ENCODE measurements at places on chromosomes 11 and 22.

DNA sequence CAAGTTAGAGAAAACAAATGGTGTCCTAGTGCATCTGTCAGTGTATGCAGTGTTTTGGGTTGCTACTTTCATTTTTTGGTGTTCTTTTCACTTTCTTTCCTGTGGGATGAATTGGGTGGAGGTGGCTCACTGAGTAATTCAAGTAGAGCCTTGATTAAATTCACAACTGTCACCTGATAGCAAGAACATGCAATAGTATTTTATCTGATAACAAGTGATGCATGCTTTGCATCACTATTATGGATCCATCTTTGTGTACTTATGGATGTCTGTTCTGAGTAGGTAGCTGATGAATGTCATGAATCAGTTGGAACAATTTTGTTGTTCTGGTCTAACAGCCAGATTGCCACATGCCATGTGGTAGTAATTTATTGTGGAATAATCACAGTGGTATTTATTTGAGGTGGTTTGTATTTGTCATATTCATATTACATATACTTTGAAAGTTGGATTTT is 87.5 kb downstream of the DDX10 start:
- DNase-seq = no peak

GRCh38 chr11:71136095-71136845 is 116.1 kb downstream of the SHANK2 start:
- no peak for DNase-seq

GRCh38 chr22:25718135-25718840 is 23.7 kb upstream of the MYO18B start:
- DNase-seq = no peak

DNA sequence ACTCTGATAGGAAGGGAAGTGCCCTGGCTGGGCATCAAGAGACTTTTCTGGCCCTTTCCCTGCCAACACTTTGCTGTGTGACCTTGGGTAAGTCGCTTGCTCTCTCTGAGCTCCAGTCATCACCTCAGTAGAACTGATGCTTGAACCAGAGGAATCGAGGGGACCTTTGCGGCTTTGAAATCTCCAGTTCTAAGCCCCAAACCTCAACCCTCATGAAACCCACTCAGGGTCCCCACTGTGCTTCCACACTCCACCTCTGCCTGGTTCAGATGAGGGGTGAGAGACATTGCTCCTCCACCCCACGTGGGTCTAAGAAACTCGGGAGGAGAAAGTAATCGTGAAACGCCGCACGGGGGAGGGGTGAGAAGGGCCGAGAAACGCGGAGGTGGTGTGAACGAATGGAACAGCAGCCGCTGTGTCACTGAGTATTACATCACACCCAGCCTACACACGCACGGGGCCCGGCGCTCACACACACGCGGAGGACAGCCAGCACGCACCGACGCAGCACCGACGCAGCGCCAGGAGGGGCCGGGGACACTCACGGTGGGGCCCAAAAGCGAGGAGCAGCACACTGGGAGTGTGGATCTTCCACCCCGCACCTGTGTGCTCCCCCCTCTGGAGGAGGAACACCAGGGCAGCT is 4.3 kb downstream of the RTN4RL2 start:
- no peak for DNase-seq

GRCh38 chr11:73458201-73458600 is 82.0 kb downstream of the RELT start:
- DNase-seq = no peak

- DNase-seq = no peak
These were observed 586 bp downstream of the TTLL1 start for GRCh38 chr22:43088627-43088983.

- DNase-seq = no peak
These were observed 22.1 kb downstream of the OR8G5 start for GRCh38 chr11:124278261-124278660.

DNA sequence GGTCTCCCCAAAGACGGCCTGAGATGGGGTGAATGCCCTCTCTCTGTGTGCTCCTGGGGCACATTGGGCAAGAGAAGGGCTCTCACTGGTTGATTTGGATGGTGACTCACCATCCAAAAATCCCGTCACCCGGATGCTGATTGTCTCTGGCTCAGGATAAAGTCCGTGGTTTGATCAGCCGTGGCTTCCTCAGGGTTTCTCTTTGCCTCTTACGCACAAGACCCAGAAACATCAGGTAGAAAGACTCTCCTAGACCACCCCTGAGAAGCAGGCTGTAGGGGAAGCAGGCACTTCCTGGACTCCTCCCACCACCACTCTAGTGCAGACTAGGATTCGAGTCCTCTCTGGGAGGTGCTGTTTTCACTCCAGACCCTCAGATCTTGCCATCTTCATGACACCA is 176.1 kb upstream of the NCAM1 start:
- no peak for DNase-seq

DNA sequence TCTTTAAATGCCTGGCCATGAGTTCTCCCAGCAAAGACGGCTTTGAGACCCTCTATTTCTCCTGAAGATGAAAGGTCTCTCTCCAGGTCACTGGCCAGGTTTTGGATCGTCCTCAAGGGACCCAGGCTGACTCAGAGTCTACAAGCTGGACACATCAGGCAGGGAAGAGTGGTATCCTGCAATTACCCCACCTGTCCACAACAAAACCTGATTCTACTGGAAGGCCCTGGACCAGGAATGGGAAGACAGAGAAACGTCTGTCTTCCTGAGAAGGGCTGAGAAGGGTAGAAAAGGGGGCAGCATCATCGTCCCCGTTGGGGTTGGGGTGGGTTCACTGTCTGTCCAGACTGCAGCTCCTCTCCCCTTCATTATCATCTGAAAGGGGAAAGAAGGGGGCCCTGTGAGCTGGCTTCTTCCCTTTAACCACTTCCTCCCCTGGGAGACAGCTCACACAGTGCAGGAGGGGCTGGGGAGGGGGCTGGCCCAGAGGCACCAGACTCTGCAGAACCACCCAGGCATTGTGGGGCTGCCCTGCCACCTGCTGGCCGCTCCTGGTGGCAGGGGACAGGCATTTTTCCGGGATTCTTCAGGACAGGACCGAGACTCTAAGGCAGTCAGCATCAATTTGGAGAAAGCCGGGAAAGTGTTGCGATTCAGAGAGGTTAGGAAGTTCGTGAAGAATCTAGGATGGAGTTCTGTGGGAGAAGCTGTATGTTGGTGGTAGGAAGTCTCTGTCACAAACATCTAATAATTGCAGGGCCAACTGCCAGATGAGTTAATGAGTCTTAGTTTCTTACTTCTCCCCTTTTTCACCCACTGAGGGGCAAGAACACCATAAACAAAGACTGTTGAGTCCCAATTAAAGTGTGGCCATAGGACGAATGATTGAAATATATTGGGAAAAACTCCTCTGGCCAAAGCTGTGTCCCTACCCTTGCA is 57.6 kb downstream of the SYN3 start:
- DNase-seq = peak; percentile 74

GRCh38 chr22:19831016-19831415 is 23.7 kb downstream of the GNB1L start:
- DNase-seq = no peak

GRCh38 chr11:122882189-122882856 is at the start of gene JHY:
JHY (plus strand) TSS chr11:122882759; CDS start chr11:122885850, 3,091 bp downstream.
- DNase-seq = peak; percentile 67

DNA sequence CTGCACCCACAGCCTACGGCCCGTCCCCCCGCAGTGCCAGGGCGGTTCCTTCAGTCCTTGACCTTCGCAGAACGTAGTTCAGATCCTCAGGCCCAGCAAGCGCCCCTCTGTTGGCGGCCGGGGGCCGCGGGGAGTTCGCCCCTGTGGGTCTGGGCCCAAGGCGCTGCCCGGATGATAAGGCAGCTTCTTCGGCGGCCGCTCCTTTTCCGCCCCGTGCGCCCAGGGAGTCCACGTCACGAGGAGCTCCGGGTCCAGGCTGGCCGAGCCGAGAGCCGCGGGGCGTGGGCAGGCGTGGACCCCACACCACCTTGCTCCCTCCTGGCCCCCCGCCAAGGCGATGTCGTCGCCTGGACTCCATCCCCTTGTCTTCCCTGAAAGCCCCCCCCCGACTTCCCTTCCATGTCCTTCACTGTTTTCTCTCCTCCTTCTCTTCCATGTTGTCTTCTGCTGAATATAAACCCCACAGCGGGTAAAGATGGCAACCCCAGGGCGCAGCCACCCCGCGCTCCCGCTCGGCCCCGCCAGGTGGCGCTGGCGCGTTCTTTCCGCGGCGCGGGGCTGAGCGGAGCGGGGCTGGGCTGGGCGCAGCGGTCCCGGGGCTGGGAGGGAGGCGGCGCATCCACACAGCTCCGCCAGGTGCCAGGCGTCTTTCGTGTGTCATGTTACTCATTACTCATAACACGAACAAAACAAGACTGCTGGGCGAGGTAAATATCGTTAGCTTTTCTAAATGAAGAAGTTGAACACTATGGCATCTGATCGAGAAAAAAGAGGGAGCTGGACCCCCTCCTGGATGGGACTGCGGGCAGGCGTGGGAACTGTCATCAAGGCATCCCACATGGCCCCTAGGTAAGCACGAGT is 321.0 kb downstream of the NTM start:
- DNase-seq = peak; percentile 64

DNA sequence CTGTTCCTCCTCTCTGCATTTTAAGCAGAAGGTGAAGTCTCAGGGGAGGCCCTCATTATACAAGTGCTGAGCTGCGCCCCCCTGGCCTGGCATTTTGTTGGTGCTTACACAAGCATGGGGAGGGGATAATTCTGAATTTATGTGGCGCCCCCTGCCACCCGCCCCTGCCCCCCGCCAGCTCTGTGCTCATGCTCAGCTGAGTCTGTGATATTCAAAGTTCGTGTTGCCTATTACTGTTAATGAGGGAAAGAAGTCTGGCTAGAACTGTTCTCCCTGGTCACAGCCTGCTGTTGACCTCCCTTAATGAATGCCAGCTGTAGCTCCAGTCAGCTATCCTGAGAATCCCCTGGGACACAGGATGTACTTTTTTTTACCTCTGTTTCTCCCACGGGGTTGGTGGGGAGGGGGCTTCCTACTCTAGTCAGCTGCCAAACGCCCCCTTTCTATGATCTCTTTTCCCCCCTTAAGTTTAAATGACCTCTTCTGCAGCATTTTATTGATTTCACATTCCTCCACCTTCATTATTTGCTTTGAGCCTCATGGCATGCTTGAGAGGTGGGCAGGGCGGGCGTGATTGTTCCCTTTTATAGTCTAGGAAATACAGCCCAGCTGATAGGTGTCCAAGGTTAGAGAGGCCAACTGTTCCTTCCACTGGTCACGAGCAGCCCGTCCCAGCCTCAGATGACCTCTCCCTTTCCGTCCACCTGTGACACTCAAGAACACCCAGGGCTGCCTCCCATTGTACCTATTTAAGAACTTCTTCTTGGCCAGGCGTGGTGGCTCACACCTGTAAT is 12.2 kb downstream of the USP2 start:
- DNase-seq = no peak

- DNase-seq = peak; percentile 76
These were observed 1.0 kb upstream of the ATG2A start for GRCh38 chr11:64918017-64918416.

DNA sequence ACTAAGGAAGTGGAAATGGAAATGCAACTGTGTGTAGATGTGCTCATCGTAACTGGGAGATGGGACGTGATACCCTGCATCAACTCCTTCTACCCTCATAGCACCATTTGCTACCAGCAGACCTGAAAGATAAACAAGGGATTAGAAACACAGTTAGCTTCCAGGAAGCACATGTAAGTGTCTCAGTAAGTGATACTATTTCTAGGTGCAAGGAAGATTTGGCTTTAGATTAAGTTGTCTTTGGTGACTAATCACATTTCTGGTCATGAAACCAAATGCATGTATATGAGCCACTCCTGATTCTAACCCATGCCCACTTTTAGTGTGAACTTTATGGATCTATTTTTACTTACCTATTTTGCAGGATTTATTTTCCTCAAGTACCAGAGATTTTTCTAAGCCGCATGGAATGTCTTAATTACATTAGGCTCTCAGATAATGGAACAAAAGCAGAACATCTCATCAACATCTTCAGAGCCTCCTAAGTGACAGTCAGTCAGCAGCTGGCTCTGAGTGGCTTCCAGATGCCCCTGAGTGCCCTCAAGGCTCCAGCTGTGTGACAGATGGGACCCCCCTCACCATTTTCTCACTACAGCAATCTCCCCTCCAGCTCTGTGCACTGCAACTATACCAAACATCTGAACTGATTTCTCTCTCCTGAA is 21.2 kb downstream of the SLC5A12 start:
- no peak for DNase-seq

- peak; percentile 89 for DNase-seq
These were observed 8.1 kb downstream of the CCDC15 start for GRCh38 chr11:124961972-124962609.

DNA sequence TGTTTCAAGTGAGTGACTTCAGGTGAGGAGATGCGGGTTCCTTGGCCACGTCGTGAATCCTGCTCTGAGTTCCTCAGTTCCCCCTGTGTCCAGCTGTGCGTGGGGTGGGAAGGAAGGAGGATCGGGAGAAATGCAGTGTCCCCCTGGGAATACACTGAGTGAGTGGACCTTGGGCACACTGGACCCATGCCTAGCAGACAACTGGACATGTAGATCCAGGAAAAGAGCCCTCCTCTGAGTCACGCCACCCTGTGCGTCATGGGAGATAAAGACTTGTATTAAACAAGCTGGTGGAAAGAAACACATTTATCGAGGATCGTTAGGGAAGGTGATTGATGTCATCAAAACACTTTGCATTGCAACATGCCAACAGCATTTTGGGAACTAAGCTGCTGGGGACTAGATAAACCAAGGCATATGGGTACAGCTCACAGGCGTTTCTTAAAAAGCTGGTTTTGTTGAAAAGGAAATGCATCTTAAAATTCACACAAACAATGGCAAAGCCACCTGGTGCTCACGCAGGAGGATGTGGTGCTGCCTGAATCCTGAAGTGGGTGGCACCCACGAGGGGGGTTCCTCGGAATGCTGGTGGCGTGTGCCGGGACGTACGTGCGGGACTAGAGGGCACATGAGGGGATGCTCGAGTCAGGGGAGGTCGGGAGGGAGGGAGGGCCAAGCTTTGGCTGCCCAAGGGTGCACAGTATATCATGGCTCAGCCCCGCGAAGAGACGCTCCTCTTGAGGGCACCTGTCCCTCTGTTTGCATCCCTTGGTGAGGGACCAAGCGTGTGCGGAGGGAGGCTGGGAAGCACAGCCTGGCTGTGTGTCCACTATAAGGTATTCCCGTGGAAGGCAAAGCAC is 303.5 kb downstream of the TBC1D22A start:
- no peak for DNase-seq

GRCh38 chr11:63804259-63804658 is 9.0 kb upstream of the SPINDOC start:
- no peak for DNase-seq

GRCh38 chr11:110518809-110519514 is 89.2 kb downstream of the FDX1 start:
- no peak for DNase-seq

GRCh38 chr11:69538854-69539253 is 57.4 kb downstream of the LINC01488 start:
- DNase-seq = no peak

Measured in hematopoietic multipotent progenitor cell treated with erythropoietin and hydrocortisone succinate and interleukin-3 and kit ligand, for 4 days (in vitro differentiated cells).